ENCODE measurements at places on chromosomes 2 and 18.

DNA sequence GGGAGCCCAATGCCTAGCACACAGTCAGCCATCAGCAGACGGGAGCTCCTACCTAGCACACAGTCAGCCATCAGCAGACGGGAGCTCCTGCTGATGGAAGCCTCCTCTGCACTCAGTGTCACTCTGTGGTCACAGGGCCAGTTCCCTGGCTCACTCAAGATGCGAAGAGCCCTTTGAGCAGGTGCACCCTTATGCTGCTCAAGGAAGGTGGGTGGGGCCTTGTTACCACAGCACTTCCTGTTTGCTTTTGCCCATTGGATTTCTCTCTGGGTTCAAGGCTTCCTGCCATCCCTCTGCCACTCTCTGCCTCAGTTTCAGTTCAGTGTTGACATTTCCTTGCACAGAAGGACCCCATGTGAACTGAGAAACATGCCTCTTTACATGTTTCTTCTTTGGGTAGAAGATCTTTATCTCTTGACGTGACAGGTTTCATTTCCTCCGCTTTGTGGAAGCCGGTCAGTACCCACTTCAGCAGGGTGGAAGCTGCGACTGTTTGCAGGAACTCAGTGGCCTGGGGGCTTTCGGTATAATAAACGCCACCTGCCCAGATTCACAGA is 11.6 kb downstream of the TRIB2 start:
- no peak for DNase-seq

DNA sequence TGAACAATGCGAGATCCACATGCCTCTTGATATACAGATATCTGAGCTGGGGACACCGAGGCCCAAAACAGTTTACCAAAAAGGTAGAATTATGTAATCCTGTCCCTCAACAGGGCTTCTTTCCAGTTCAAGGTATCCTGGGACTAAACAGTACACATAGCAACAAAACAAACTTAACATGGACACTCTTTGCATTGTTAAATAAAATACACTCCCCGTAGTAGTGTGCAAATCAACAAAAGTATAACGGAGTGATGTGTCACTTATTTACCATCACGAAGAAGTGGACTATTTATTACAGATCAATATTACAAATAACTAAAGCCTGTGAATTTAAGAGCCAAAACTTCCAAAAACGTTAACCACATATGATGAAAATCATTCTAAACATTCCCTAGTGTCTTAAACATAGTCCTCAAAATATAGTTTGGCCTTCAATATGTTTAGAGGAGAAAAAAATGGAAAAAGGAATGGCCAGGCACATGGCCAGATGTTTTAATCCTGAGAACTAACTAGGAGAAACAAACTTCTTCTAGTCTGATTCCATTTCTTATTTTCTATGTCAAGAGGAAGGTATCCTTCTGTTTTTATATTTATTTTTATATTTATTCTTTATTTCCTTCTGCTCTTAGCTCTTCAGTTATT is 377.5 kb downstream of the OSR1 start:
- no peak for DNase-seq

DNA sequence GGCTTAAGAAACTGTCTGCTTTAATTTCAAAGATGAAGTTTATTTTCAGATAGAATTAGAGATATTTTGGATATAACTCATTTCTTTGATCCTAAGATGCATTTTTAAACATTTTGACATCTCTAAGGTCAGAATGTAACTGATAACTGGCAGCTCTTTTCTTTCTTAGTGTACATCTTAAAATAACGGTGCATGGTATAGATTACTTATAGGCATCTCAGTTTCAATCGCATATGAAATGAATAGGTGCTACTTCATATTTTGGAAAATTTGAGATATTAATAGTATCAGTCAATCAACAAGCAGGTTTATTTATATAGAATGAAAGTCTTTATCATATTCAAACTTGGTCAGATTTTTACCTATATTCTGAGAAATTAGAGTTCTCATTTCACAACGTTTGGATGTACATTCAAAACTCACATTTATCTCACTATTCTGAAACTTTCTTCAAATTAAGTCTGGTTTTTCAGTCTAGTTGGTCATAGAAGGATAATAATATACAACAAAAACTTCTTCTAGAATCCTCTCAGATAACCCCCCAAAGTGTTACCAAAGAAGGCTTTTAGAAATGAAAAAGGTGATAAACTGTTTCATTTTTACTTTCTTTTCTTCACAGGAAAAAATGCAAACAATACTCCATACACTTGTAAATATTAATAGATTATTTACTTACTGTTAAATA is 122.8 kb upstream of the WDSUB1 start:
- no peak for DNase-seq

DNA sequence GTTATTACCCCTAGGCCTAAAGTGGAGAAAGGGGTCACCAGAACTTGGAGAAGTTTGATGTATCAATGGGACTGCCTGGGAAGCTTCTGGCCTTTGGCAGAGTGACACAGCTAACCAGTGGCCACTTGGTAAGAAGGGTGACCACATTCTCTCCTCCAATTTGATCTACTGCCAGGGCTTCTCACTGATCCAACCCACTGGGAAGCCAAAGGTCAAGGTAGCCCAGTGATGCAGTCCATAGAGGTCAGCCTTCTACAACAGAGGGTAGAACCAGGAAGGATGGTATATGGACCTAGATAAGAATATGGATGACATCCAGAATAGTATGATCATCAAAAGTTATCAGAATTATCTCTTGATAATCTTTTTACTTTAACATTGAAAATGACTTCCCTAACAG is 493.6 kb downstream of the NYAP2 start:
- no peak for DNase-seq

DNA sequence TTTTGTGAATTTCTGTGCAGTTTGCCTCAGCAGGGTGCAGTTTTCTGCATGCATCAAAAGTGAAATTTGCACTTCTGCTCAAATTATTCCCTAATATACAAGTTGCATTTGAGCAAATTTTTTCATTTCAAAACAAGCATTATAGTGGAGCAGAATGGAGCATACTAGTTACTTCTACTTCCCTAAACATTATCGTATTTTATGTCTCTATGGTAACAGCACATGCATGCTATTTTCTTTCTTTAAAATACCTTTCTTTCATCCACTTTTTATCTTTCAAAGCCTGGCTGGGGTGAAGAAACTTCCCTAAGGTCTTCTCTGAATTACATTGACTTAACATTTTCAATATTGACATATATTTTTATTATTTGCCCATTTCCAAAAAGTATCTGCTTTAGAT is 11.2 kb downstream of the RHBDD1 start:
- DNase-seq, result no peak

- DNase-seq, result no peak
These were observed 70.7 kb downstream of the CDC42EP3 start for GRCh38 chr2:37600735-37601134.

- no peak for DNase-seq
These were observed 130.8 kb downstream of the NCKAP5 start for GRCh38 chr2:133437492-133437891.
